Kasumi-1 (cell line): ENCODE measurements at places on chromosomes 4 and X.

DNA sequence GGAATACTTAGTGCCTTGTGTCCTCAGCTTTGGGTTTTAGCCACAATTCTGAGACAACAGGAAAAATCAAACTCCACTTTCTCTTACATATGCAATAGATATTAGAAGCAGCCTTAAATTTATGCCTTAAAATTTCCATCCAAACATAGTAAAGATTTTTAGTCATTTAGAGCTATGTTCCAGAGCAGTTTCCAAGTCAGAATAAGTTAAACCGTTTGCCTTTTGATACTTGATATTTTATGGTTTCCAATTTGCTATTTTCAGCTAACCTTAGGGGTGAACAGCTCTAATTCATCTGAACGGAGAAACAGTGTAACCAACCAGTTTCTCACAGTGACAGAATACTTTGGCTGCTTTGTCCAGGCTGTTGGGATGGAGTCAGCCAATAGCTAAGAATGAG is 125.8 kb upstream of the RXFP1 start:
- DNase-seq = no peak

GRCh38 chr4:185134307-185134869 is 8.7 kb upstream of the SLC25A4 start:
- DNase-seq = peak; percentile 72

- DNase-seq = no peak
Measured at GRCh38 chrX:9560219-9560618, 95.4 kb downstream of the TBL1X start.

GRCh38 chr4:139099366-139099982 is 77.5 kb downstream of the ELF2 start:
- peak; percentile 88 for DNase-seq

GRCh38 chrX:134658760-134659023 is 421 bp upstream of the PLAC1 start:
- DNase-seq = no peak

- no peak for DNase-seq
Measured at GRCh38 chrX:28180096-28180495, 198.8 kb upstream of the DCAF8L1 start.

- peak; percentile 78 for DNase-seq
Measured at GRCh38 chr4:106266201-106266600, 49.8 kb downstream of the TBCK start.

DNA sequence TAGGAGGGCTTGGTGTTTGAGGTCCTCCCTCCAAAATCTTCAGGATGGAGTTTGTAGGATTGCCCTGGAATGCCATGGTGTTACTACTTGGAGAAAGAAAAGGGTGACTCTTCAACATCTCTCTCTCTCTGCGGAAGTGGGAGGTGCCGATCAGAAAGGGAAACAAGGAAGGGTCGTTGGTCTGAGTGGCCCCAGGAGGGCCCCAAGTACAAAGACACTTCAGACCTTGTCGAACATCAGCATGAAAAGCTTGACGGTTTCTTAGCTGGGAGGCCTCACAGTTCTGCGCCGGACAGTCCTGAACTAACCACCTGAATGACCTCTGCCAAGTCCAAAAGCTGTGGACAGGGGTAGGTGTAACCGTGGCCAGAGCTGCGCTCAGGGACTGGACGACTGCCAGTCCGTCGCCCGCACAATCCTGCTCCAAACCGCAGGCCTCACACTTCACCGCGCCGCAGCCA is 646 bp upstream of the GSX2 start:
- no peak for DNase-seq

DNA sequence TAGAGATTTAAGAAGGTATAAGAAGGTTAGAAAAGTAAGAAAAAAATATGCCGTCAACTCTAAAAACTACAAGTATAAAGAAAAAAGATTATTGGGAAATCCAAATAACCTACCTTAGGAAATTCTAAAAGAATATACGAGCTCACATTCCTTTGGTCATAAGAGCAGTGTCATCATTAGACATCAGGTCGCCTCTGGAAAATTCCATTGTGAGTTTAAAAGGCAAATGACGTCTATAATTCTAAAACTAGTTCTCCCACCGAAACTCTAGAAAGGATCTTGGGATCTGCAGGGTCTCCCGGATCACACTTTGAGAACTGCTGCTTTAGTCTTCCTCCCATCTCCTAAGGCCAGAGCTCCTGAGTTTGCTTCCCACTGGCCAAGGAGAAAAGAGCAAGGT is 518 bp upstream of the SAT1 start:
- no peak for DNase-seq

- DNase-seq = no peak
Measured at GRCh38 chr4:2939383-2940243, 23.6 kb downstream of the NOP14 start.

DNA sequence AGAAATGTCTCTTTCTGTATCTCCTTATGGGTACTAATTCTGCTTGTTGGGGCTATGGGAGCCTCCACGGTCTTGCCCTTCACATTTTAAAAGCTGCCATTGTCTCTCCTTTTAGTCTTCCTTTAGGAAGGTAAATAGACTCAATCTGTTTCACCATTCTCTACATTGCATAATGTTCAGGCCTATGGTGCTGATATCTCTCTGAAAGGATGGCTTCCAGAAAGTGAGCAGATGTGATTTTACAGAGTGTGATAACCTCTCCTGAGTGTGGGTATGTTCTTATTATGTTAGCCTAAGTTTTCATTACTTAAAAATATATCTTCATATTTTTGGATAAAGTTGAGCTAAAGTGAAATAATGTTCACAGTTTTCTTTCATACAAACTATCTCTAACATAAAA is 254.0 kb upstream of the PITX2 start:
- no peak for DNase-seq

DNA sequence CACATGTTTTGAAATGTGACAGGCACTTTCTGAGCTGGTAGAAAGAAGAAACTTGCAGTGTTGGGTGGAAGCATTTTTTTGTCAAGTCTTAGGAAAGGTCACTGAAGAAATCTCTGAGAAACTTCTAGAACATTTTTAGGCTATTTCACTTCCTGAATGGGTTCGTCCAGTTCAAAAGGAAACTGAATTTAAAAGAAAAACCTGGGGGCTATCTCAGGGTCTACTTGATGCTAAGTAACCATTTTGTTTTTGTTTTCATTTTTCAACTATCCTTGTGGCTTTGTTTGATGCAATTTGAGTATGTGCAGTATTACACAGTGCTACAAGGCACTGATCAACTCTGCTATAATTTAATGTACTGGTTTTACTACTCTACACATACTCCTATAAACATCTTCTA is 34.0 kb upstream of the AMOT start:
- DNase-seq = no peak

DNA sequence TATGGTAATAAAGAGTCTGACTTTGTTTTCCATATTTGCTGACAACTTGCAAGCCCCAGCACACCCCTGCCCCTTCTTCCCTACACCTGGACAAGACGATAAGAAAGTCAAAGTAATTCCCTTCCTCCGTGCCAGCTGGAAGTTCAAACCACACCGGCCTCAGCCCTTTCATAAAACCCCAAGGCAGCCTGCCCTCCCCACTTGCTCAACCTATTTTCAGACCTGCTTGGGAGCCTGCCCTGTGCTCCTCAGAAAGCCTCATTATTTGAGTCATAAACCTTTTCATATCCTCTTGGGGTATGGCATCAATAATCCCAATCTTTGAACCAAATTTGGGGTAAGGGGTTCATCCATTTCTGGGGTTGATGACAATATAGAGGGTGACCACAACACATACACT is 29.5 kb downstream of the NIPAL1 start:
- DNase-seq = no peak

DNA sequence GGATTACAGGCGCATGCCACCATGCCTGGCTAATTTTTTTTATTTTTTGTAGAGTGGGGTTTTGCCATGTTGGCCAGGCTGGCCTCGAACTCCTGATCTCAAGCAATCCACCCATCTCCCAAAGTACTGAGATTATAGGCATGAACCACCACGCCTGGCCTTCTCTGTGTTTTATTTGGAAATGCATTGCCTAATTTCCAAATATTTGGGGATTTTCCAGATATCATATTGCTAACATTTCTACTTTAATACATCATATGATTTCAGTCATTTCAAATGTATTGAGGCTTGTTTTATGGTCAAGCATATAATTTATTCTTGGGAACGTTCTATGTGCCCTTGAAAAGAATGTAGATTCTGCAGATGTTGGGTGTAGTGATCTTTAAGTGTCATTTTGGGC is 38.8 kb downstream of the FGF2 start:
- no peak for DNase-seq

- no peak for DNase-seq
Measured at GRCh38 chr4:78796526-78796925, 20.4 kb downstream of the BMP2K start.

- no peak for DNase-seq
Measured at GRCh38 chr4:3328814-3329663, 36.2 kb downstream of the RGS12 start.

GRCh38 chrX:14899607-14900006 is 26.4 kb downstream of the MOSPD2 start:
- no peak for DNase-seq

DNA sequence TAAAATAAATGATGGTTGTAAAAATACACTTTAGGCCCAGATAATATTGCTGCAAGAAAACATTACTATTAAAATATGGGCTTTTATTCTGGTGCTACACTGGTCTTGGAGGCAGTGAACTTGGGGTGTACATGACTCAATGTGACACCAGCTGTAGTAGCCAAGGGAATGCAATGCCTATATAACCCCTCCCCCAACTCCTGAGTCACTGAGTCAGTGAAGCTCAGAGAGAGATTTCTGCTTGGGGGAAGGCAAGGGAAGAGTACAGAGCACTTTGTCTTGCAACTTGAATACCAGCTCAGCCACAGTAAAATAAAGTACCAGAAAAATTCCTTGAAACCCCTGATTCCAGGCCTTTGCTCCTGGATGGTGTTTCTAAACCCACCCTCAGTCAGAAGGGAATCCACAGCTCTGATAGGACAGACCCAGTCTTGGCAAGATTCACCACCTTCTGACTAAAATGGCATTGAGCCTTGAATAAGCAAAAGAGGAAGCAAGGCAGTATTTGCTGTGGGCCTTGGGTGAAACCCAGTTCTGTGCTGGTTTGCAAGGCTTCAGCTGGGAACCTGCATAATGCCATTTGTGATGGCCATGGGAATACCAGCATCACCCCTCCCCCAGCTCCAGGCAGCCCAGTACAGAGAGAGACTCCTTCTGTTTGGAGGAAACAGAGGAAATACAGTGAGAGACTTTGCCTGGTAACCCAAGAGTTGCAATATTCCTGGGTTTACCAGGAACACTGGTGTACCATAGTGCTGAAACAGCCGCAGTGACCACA is 209.9 kb downstream of the IQCM start:
- no peak for DNase-seq

- no peak for DNase-seq
Measured at GRCh38 chr4:124515591-124515990, 196.9 kb downstream of the ANKRD50 start.

DNA sequence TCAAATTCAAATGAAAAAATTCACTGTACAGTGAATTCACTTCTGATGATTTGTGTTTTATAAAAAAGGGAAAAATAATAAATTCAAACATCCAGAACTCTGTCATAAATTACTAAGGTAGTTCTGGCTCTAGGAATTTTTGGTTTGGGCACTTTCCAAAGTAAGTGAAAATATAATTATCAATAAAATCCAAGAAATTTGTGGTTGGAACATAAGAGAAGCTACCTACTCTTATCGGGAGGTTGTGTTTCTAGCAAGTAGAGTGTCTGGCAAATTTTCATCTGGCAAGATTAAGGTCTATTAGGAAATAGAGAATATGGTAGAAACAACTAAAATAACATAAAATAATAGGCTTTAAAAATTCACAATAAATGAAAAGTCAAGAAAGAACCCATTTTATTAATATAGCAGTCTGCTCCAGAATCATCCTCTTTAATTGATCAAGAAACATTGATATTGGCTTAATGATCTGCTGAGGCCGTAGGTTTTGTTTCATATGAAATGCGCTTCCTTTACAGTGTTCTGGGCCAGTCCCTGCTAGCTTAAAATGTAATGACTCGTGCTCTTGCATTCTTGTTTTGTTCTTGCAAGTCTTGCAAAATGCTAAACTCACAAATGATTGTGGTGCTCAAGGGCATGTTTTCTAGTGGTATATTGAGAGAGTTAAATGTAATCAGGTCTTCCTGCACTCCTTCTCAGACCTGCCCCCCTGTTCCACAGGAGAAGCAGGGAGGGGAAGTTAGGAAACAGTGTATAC is 331.4 kb downstream of the RAPGEF2 start:
- DNase-seq = no peak

GRCh38 chr4:144350706-144351105 is 210.2 kb upstream of the GYPA start:
- no peak for DNase-seq

- no peak for DNase-seq
Measured at GRCh38 chr4:60404027-60404426, 796.1 kb upstream of the ADGRL3 start.

GRCh38 chr4:146059151-146059550 is 116.4 kb upstream of the LSM6 start:
- no peak for DNase-seq

DNA sequence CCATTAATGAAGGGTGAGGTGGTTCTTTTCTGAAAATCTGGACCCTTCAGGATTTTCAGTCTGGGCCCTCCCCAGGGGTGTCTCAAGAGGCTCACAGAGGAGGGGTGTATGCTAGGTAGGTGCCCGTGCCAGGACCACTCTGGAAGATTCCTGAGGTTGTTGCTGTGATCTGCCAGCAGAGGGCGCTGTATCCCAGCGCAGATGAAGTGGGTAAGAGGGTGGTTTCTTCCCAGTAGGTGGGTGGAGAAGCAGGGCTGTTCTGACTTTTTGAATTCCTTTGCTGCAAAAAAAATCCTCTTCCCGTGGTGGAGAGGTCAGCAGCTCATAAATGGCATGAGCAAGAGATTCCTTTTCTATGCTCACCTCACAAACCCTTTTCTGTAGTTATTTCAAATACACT is 51.1 kb downstream of the SCML1 start:
- peak; percentile 8 for DNase-seq

GRCh38 chr4:16588651-16589050 is 309.8 kb downstream of the LDB2 start:
- no peak for DNase-seq

- no peak for DNase-seq
Measured at GRCh38 chr4:9927341-9928007, 93.8 kb downstream of the SLC2A9 start.

- DNase-seq = no peak
Measured at GRCh38 chrX:71577682-71578081, 555 bp upstream of the GCNA start.

DNA sequence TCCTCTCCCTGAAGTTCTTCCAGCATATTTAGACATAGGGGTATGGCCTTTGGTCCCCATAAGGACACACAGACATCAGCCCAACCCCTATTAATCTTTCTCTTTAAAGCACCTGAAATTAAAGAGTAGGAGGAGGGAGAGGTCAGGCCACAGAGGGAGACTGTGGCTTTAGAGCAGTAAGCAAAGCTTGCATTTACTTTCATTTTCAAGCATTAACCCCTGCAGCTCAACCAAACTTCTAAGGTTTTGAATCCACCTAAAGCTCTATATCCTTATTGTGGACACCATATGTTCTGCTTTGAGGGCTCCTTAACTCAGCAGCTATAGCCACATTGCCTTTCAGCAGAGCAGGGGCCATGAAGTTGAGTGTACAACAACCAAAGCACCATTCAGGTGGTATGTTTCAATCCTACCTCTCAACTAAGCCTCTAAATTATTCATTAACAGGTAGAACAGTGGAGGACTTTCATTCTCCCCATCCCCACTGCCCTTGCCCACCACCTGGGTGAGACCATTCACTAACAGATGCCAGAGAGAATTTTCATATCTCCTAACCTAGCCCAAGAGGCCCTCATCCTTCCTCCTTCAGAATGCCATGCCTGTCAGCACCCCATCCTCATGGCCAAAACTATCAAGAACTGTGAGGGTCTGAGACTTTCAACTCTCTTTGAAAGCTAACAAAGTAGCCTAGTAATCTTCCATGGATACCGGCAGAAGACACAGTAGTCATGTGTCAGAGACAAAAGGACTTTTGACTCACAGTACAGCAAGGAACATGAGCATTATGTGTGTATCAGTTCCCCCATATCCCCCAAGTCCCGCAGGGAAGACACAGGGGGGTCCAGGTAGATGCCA is 20.8 kb downstream of the LIN54 start:
- DNase-seq = peak; percentile 27
